ENCODE measurements at places on chromosomes 3 and 15.
A peak's percentile ranks its signal among the peaks of the same experiment; 100 is the strongest.

- peak; percentile 2 for DNase-seq
Observed at GRCh38 chr3:17894434-17895060, 152.1 kb upstream of the TBC1D5 start.

DNA sequence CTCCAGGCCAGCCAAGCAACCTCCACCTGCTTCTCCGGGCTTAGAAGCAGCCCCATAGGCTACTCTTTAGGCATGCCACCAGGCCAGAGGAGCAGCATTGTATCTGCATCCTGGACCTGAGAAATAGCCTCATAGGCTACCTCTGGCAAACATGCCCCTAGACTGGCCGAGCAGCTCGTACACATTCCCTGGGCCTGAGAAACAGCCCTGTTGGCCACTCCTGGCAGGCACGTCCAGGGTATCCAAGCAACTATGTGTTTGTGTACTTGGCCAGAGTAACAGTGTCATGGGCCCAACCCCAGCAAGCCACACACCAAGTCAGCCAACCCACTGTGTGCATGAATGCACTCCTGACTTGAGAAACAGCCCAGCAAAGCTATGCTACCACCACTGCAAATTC lies 498.7 kb upstream of the CDIN1 start:
- DNase-seq, result no peak

- DNase-seq, result no peak
Observed at GRCh38 chr3:132538072-132538471, 59.0 kb upstream of the ACKR4 start.

DNA sequence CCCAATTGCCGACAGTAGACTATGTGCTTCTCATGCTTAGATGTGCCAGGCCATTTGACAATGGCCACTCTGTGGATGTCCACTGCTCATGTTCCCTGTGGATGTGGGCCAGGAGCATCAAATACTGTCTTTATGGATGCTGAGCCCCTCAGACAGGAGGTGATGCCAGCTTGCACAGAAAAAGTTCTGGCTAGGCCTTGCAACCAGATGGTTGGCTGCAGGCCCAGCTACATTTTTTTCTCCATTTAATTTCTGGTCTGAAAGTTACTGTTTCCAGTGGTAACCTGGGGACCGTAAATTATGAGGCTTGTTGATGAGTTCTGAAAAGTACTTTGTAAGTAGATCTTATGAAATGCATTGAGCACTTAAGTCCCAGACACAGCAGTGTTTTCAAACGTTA lies 228.5 kb downstream of the CHL1 start:
- no peak for DNase-seq

DNA sequence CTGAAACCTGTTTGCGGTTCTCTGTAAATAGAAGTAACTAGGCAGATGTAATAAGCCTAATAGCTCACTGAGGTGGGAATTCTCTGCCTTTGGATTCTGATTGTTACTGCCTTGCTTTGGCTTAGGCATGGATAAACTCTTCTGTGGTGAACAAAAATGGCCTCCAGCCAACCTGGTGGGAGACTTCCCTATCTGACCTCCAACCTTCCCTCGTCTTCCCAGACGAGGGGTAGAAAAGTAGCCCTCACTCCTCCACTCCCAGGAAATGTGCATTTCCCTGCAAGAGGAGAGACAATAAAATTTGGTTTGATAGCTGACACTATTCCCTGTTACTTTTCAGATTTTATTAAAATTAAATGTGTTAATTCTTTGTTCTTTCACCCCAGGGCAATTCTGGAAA lies 606 bp upstream of the CD96 start:
- no peak for DNase-seq

- DNase-seq, result no peak
Observed at GRCh38 chr3:36906504-36907149, 38.2 kb downstream of the TRANK1 start.

DNA sequence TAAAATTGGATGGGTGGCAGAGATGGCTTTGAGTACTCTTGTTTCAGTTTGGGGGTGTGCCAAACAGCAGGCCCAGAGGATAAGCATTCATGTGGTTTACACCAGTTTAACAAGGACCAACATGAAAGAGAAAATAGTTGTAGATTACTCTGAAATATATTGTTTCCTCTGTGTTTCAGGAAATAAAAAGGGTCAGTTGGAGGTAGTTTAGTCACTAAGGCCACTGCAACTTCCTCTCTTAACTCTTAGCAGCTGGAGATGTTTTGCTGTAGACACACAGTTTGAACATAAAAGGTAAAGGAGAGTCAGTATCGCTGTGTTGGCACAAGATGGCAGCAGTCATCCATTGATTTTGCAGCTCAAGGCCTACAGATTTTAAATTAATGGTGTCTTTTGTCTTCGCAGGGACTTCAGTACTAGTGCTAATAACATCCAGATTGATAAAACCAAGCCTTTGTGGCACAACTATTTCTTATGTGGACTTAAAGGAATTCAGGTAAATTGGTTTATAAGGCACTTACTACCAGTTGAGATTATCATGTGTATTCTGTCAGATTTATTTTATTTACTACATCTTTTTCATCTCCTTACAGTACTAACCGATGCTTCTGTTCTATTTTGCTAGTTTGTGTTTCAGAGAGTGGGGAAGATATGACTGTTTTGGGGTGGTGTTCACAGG lies 65.5 kb downstream of the GALK2 start:
- DNase-seq, result no peak

- DNase-seq, result no peak
Observed at GRCh38 chr3:160343132-160343531, 55.9 kb downstream of the IFT80 start.

DNA sequence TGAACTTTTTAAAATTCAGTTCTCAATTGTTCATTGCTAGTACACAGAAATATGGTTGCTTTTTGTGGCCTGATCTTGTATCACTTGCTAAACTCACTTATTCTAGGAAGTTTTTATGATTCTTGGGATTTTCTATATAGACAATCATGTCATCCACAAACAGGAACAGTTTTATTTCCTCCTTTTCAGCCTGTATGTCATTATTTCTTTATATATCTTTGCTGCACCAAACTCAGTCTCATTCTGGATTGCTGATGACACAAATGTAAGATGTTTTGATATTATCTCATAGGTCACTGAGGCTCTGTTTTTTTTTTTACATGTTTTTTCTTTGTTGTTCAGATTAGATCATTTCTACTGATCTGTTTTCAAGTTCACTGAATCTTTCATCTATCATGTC lies 71.7 kb downstream of the TTBK2 start:
- no peak for DNase-seq

- no peak for DNase-seq
Observed at GRCh38 chr3:113834983-113835382, 3.6 kb upstream of the GRAMD1C start.

DNA sequence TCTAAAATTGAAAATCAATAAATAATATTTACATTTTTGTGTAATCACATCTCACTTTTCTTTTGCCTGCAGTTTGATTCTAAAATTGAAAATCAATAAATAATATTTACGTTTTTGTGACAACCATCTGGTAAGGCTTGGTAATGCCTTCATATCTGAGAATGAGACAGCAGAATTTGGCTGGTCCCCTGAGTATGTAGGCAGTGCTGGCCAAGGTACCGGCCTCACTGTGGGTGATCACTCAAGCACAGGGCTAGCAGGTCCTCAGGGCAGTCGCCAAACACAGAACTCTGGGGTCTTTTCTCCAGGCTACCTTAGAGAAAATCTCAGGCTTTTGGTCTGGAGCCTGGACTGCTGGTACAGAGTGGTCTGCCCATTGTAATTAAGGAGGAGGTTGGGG lies 26.2 kb downstream of the RTP3 start:
- DNase-seq, result no peak

GRCh38 chr3:159941038-159942000 lies 47.3 kb upstream of the IL12A start:
- no peak for DNase-seq

GRCh38 chr3:110267304-110267845 lies 804.2 kb upstream of the NECTIN3 start:
- DNase-seq, result no peak

DNA sequence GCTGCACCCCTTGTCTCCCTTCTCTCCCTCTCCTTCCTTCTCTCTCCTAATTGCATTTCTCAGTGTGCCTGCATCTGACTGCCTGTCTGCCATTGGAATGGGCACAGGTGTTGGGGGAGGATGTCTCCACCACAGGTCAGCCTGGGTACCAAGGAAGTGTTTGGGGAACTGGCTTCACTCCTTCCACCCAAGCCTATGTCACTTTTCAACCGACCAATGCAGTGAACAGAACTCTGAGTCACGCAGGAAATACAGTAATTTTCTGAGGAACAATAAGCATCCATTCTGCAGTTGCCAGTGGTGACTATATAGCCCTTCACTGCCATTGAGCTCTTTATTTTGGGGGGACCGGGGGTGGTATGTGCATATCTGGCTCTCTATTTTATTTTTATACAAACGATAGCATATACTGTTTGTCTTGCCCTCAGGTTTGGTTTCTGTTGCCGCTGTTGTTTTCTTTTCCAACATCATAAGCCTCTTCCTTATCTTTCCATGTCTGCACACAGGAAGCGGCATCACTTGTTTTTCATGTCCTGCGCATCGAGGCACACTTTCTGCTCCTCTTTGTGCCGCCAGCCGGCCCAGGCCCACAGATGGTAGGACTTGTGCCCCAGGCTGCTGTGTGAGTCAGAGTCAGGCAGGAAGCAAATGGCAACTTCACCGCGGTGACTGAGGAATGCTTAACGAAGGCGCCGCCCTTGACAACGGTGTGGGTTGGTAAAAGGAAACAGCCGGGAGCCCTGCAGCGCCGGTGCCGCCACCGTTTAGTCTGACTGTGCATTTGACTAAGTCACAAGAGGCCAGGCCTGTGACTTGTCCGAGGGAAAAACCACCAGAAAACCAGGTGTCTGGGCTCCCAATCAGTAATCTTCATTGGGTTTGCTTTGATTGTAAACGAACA lies 21.1 kb upstream of the CDCP1 start:
- peak; percentile 76 for DNase-seq

- DNase-seq, result no peak
Observed at GRCh38 chr3:41485484-41485883, 286.2 kb downstream of the CTNNB1 start.

GRCh38 chr3:72969766-72970165 lies 26.8 kb upstream of the PPP4R2 start:
- no peak for DNase-seq

DNA sequence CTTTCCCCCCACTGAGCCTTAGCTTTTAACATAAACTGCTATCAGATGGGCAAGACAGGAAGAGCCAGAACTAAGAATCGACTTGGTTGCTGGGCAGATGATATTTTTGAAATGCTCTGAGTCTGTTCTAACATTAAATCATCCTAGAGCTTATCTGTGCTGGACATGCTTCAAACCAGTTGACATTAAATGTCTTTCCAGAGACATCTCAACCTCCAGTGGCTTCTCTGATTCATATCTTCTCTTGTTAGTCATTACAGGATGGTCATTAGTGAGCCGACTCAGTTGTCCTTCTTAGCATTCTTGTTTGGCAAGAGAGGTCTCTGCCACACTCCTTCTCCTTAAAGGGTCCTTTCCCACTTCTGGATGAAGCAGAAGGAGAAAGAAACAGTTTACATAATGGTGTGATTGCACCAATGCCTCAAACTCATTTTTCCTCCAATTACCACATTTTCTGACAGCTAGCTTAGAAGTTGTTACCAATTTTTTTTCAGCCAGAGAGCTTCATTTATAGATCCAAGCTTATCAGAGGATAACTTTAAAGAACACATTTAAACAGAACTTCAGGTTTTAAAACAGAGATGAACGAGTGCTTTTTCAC lies 21.7 kb upstream of the SYN2 start:
- DNase-seq, result no peak

- no peak for DNase-seq
Observed at GRCh38 chr3:34131091-34131490, 332.7 kb downstream of the PDCD6IP start.

DNA sequence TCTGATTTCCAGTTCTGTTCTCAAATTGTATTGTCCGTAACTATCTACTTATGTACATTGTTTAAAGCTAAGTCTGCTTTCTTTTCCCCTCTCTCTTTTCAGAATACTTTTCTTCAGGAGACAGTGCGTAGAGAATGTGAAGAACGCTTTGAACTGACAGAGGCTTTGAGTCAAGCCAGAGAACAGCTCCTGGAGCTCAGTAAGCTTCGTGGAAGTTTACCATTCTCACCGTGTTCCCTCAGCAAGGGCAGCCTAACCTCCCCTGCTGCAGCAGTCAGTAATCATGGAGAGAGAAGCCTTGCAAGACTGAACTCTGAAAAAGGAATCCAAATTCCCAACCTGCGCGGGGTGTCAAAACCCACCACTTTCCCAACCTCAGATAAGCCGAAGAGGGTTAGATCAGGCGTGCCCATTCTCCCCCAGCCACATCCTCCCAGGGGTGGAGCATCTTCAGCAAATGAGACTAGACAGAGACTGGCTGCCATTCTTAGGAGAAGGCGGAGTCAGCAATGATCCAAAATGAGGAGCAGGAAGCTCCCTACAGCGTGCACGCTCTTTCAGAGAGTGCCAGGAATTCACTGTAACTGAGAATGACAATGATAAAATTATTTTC lies 114.6 kb downstream of the CCNL1 start:
- no peak for DNase-seq

DNA sequence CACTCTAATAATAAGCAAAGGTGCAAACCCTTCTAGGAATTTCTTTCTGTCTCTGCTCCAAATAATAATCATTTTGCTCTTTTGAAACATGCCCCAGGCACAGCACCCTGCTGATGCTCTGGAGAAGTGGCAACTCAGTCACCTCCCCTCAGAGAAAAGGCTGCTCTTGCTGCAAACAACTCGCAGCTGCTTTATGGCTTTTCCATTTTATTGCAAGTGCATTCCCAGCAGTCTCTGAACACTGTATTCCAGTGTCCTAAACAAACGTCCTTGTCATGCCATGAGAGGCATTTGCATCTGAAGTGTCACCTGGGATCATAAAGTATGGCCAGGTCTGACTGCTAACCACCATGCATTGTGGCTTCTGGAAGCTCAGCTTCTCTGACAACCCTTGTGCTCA lies 358.1 kb upstream of the TRIM42 start:
- no peak for DNase-seq

DNA sequence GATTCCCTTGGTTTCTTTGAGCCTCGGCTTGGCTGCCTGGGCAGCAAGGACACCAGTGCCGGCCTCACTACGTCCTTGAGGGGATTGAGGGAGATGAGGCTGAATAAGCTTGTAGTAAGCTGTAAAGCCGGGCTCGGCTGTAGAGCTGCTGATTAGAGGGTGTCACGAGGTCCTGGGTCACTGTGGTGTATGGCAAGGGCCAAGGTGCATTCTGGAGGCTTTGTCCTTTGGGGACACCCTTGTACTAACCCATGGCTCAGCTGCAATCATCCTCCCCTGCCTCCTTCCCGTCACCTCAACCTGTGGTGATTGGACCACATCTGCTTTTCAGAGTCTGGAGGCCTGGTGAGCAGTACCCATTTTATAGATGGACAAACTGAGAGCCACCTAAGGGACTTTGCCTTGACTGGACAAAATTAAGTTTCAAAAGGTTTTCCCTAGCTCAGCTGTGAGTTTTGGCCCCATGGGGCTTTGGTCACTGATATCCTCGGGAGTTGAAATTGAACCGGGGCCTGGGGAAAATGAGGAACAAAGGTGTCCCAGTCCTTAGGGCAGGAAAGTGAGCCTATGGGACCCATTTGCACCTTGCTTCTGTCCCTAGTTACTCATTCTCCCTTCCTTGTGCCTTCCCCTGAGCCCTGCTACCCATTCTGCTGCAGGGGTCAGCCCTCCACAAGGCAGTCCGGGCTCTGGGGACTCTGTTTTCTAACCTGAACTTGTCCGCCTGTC lies 2.4 kb downstream of the SLC6A6 start:
- DNase-seq, result no peak

GRCh38 chr3:26522919-26523318 lies 99.7 kb upstream of the LRRC3B start:
- no peak for DNase-seq

- DNase-seq, result no peak
Observed at GRCh38 chr3:113985541-113985940, 37.7 kb downstream of the ZDHHC23 start.

- no peak for DNase-seq
Observed at GRCh38 chr15:68057758-68058157, 3.6 kb downstream of the PIAS1 start.

GRCh38 chr3:36635731-36636130 lies 128.6 kb downstream of the DCLK3 start:
- DNase-seq, result no peak
